Activated T-helper 1 cell treated with Interleukin-2 at 50 U/mL for 16 hours (primary cell): ENCODE measurements at places on chromosomes 11 and 22.

GRCh38 chr11:17396598-17397310 is 8.3 kb upstream of the KCNJ11 start:
- no peak for DNase-seq

- no peak for DNase-seq
Measured at GRCh38 chr22:27754888-27755480, 46.6 kb downstream of the MN1 start.

DNA sequence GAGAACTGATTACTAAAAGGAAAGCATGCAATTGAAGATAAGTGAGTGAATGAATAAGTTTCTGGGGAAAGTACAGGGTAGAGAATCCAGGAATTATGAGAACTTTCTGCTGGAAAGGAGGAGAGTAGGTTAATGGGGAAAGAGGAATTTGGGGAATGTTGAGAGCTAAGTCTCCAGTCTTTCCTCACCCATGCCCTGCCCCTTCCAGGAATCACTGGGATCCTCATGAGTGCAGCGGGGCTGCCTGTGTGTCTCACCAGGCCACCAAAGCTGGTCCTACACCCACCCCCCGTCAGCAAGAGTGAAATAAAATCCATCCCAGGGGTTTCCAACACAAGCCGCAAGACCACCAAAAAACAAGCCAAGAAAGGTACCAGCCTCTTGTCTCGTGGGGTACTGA is 17.0 kb downstream of the DTX4 start:
- DNase-seq: no peak

- DNase-seq: no peak
Measured at GRCh38 chr11:33936725-33937604, 45.1 kb upstream of the LMO2 start.

- DNase-seq: no peak
Measured at GRCh38 chr11:26780376-26781085, 58.7 kb upstream of the SLC5A12 start.

GRCh38 chr11:133790995-133791394 is 54.3 kb downstream of the SPATA19 start:
- no peak for DNase-seq

DNA sequence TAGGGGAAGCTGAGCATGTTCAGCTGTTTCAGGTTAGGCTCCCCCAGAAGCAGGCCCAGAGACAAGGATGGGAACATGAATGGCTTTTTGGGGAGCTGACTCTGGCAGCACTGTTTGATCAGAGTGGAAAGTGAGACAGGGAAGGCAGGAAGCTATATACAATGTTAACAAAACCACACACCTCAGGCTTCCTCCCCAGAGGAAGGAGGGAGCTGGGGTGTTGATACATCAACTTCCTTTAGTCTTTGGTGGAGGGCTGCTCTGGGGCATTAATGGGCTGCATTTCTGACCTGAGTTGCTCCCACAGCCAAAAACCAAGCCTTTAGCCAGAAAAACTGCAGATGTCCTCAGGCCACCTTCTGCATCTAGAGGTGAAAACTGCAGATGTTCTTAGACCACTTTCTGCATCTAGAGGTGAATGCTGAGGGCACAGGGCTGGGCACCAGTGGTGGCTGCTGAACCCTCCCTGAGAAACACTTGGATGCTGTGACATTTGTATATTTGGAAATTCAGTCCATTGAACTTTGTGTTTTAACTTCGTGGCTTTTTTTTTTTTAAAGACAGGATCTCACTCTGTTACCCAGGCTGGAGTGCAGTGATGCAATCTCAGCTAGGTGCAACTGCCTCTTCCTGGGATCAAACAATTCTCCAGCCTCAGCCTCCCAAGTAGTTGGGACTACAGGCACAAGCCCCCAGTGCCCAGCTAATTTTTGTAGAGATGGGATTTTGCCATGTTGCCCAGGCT is 49.9 kb downstream of the KIAA1671 start:
- no peak for DNase-seq

DNA sequence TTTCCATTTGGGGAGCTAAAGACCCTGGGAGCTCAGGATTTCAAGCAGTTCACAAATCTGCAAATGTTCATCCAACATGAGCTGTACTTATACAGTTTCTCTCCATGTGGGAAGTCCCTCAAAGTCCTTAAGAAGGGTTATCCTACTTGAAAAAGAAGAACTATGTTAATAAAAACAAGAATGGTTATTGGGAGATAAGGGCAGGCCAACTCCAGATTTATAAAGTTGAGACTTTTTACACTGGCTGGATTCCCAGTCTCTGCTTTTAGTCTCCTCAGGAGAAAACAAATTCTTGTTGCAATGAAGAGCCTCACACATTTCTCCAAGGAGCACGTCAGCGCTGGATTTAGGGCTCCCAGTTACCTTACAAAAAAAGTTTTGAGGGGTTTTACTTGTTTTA is 34.2 kb upstream of the CTTN start:
- DNase-seq: no peak

DNA sequence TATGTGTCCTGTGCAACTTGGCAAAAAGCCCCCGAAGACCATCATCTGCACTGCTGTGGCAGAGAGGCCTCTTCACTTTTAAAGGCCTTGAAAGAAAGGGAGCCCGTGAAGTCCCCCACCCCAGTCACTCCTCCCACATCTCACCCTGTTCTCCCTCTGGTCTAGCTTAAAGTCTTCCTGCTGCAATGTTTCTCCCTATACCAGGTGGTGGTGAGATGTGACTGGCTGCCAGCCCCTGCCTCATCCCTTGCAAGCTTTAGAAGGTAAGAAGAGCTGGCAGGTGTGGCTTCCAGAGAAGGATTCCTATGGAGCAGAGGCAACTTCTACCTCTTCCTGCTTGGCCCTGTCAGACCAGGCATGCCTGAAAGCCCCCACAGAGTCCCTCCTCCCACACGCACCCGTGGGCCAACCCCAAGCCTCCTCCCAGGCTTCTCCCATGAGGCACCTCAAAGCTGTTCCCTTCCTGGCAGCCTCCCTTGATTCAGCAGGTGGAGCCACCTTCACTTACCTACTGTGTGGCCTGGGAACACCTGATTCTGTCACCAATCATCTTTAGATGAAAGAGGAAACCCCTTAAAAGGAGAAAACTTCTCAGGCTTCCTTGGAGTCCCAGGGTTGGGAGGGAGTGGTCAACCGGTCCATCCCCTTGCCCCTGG is 4.0 kb upstream of the TRIM29 start:
- DNase-seq: no peak

DNA sequence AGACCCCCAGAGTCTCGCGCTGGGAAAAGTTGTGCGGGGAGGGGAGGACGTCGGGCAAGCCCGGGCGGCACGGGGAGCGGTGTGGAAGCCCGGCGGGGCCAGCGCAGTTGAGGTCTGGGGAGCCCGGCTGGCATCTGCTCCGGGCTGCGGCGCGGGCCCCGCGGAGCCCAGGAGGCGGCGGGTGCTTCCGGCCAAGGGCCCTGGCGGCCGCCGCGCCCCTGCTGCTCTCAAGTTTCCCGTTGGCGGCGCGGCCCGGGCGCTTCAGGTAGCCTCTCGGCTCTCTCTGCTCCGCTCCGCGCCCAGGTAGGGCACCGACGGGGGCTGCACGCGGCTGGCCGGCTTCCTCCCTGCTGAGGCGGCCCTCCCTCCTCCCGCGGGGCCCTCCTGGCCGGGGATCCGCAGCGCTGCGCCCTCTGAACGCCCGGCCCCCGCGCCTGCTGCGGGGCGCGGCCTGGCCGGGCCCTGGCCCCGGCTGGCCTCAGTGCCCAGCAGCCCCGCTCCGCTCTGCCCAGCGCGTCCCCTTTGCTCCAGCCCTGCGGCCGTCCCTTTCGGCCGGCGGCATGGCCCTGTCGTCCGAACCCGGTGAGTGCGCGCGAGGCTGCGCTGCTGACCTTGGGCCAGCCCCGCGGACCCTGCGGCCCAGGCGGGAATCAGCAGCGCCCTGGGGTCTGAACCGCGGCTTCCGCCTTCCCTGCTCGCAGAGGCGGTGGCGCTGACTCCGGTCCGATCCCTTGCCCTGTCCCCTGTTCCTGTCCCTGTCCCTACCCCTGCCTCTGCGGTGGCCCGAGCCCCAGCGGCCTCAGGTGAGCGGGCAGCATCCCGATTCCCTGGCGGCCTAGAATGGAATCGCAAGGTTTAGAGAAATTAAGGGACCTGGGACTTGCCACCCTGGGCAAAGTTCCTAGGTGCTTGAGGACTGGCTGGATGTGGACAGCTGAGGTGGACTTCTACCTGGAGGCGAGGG is 4.3 kb upstream of the AMPD3 start:
- DNase-seq: peak; percentile 41

GRCh38 chr22:37314315-37315074 is 32.2 kb downstream of the CYTH4 start:
- no peak for DNase-seq

DNA sequence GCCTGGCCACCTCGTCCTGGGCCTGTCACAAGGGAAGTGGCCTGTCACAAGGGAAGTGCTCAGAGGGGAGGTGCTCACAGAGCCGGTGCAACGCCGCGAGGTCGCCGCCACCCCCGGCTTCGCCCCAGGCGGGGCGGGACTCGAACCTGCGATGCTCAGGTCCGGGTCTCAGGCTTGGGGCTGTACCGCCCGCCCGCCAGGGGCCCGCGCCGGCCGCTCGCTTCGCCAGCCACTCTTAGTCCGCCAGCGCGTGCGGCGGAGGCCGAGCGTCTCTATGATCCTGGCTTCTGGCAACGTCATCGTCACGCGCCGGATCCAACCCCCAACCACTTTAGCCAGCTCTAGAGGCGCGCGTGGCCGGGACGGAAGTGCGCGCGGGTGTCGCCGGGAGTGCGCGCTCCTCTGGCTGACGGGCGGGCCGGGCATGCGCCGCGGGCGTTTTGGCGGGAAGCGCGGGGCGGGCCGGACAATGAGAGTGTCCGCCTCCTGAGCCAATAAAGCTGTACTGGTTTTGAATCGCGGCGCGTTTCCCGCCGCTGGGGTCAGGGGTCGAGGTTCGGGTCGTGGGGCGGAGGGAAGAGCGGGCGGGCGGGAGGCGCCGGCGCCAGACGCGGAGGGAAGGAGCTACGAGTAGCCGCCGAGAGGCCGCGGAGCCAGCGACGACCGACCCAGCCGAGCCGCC is at the start of gene TRMT2A:
TRMT2A (minus strand) TSS at position 276 of the 682 bp plus-strand sequence. CDS start 320 bp downstream, outside the sequence.
- DNase-seq: peak; percentile 94

DNA sequence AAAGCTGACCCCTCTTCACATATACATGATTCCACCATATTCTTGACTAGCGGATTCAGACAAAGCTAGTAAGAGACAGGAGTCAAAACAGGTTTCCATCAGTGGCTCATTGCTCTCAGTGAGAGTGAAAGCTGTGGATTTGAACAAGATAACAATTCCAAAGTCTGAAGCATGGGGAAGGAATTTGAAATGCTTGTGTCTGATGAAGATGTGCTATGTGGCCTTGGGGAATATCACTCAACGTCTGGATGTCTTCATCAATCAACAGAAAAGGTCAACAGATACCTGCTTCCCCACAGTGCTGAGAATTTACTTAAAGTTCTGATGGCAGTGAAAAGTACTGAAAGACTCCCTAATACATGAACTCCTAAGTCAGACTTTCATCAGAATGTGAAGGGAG is 46.9 kb upstream of the SESN3 start:
- no peak for DNase-seq

- no peak for DNase-seq
Measured at GRCh38 chr11:119993722-119994121, 144.2 kb downstream of the TRIM29 start.

DNA sequence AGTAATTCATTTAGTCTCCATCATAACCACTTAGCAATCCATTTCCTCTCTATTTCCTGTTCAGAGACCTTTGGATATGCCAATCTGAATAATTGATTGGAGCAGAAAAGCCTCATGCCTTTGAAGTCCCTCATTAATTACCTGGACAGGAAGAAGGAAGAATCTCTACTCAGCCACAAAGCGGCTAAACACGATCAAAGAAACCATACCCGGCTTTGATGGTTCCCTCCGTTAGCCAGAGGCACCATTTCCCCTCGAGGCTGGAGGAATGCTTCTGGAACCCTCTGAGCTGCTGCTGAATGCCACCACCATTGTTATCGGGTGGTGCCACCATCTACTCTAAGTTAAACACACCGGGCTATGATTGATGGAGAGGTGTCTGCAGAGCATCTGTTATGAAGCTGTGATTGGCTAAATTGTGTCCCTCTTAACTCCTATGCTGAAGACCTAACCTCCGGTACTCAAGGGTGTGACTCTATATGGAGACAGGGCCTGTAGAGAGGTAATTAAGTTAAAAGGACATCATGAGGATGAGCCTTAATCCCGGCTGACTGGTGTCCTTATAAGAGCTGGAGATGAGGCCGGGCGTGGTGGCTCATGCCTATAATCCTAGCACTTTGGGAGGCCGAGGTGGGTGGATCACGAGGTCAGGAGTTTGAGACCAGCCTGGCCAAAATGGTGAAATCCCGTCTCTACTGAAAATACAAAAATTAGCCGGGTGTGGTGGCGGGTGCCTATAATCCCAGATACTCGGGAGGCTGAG is 168.6 kb downstream of the CTTN start:
- DNase-seq: no peak
